Ascending aorta (tissue), 2 donors: ENCODE measurements at places on chromosomes 3 and 15.

DNA sequence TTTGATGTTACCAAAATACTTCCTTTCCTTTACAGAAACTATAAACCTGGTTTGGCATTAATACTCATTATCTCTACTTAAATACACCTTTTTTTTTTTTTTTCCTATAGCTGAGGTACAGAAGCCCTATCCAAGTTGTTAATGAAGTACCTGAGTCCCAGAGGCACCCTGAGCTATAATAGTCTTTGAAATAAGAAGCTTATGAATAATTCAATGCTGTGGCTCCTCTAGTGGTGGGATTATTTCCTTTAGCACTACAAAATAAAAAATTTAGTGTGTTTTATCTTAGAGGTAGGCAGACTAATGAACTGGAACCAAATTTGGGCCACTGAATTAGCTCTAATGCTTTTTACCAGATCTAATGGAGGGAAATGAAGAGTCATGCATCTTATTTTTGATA is 611.9 kb downstream of the EDEM1 start:
- no peak for DNase-seq

DNA sequence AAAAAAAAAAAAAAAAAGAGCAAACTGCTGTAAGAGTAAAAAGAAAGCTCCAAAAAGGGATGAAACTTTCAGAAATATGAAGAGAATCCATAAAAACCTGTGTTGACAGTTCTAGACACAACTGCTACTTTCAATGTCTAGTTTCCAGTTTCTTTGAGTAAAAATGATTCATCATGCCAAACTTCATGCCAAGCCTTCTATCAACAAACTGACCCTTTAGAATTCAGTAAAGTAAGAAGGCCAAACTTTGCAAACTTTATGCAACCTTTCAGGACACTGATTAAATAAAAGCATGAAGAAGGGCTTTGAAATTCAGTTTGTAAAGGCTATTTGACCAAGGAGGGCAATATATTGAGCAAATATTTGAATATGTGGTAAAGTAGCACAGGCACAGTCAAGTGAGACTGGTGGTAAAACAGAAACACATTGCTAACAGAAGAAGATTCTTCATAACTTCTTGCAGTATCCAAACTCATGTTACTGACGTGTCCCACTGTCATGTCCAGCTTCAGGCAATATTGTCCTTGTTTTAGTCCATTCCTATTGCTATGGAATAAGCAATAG is 56.3 kb upstream of the CFAP20DC start:
- DNase-seq: no peak

DNA sequence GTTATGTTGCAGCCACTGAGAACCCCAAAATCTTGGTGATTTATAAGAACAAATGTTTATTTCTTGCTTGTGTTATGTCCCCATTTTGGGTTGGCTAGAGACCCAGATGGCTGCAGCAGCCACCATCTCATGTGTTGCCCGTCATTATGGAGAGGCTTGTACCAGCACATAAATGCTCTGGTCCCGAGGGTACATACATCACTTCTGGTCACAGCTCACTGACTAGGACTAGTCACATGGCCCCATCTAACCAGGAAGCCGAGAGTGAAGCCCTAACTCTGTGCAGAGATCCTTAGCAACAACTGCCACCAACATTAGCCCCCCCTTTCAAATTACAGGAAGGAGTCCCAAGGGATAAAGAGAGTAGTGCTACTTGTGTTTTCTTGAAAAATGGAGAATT is 25.5 kb upstream of the HACD2 start:
- DNase-seq: no peak

DNA sequence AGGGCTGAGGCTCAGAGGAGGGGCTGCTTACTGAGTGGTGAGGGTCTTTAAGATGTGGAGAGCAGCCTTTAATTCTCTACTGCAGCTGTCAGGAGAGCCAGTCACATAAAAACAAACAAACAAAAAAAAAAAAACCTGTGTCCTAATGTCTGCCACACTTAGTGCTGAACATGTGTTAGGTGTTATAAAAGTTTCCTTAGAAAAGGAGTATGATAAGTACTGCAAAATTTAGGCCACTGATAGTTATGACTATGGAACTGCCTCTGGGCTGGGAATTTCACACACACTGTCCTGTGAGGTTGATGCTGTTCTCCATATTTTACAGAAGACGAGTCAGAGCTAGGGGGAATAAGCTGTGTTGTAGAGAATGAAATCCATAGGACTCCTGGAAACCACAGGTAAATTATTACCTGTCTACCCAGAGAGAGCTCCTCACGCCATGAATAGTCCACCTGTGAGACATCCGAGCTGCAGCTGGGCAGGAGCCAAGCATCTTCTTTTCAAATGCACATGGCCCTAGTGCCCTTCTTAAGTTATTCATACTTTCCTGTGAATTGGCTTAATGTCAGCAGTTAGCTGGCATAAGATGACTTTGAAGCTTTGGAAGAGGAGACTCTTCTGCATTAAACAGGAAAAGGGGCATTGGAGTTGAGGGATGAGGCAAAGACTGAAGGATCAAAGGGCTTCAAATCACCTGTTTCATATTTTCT is 34.5 kb upstream of the SKOR1 start:
- no peak for DNase-seq

DNA sequence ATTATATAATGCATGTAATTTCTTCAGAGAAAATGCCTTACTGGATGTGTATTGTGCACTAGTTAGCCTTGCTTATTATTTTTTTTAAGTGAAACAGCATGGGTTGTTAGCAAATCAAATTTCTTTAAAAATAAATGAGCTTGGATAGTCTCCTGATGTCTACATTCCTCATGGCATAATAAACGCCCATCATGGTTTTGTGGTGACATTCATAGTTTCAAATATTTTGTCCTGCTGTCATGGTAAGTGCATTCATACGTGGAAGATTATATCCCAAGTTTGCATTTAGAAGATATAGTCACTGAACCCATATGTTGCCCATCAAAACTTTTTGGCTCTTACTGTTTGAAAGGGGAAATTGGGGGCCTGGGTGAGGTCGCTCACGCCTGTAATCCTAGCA is 130.7 kb downstream of the ALCAM start:
- no peak for DNase-seq

DNA sequence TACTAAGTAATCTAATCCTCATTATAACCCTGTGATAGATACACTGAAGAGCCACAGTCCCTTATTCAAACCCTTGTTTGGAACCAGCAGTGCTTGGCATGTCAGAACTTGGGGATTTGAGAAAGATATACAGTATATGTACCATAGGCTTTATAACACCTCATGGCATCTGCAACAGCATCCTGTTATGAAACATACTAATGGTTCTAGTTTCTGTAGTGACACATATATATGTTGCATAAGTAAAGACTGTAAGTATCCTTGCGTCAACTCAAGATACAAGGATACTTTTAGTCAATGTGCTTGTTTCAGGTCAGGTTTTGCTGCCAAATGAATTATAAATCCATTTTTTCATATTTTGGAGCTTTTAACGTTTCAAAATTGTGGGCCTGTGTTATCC is 58.5 kb downstream of the CCNL1 start:
- DNase-seq: no peak
